ENCODE measurements at places on chromosomes 5 and 9.

DNA sequence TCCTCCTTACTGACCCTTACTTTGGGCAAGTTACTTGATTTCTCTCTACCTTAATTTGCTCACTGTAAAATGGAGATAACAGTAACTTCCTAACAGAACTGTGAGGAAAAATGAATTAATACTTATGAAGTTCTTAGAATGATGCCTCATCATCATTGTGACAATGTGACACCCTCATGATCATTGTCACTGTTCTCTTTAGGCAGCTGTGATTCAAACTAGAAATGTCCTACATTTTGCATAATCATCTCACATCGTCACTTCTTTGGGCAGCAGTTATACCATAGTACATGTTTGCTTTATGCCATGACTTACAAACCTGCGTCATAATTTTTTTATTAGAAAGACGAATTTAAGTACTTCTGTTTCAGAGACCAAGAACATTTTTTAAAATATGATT, 9.7 kb downstream of the SLC30A5 start:
- DNase-seq = no peak

DNA sequence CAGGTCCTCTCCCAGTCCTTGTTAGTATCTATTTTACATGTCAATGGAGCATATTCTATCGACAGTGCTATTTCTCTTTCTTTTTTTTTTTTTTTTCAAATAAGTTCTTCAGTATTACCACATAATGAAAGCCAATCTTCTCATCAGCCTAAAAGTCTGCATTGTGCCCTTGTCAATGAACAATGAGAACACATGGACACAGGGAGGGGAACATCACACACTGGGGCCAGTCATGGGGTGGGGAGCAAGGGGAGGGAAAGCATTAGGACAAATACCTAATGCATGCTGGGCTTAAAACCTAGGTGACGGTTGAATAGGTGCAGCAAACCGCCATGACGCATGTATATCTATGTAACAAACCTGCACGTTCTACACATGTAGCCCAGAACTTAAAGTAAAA, 47.7 kb upstream of the TEX48 start:
- no peak for DNase-seq

GRCh38 chr5:141814064-141814964, 63.9 kb downstream of the PCDH1 start:
- no peak for DNase-seq

- no peak for DNase-seq
Measured at GRCh38 chr5:62896121-62896893, 317.7 kb downstream of the LRRC70 start.

GRCh38 chr9:98481676-98482075, 226.2 kb upstream of the TBC1D2 start:
- no peak for DNase-seq

GRCh38 chr9:14136047-14136635, 177.8 kb downstream of the NFIB start:
- peak; percentile 11 for DNase-seq

GRCh38 chr5:179879690-179880010, 21.0 kb upstream of the MRNIP start:
- no peak for DNase-seq

DNA sequence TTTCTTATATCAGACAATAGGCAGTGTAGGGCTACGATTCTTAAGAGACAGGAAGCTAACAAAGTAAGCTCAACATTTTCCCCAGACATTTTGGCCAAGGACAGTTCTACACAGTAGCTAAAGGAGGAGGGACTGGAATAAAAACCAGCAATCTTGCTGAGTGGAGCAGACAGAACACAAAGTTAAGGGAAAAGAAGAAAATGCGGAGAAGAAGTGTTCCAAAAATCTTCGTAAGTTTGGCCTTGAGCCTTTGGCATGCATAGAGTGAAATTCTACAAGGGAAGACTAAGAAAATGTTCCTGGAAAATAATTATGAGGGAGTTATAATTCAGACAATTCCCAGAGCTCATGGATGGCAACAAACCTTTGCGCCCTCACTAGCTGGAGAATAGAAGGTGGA, 748.0 kb upstream of the CTNND2 start:
- DNase-seq = no peak

All from NCI-H1417 treated with DMSO at 0.1 percent for 48 hours (cell line).